Fibroblast of lung (primary cell): ENCODE measurements at places on chromosomes 6 and 20.

- H3K4me3 ChIP-seq: no peak overlapping the region
- no peaks in the 10 kb centered on the region for H3K4me1 ChIP-seq
- no peak overlapping the region for H3K27ac ChIP-seq
These were observed 32.7 kb upstream of the FAM83B start for GRCh38 chr6:54813892-54814291.

DNA sequence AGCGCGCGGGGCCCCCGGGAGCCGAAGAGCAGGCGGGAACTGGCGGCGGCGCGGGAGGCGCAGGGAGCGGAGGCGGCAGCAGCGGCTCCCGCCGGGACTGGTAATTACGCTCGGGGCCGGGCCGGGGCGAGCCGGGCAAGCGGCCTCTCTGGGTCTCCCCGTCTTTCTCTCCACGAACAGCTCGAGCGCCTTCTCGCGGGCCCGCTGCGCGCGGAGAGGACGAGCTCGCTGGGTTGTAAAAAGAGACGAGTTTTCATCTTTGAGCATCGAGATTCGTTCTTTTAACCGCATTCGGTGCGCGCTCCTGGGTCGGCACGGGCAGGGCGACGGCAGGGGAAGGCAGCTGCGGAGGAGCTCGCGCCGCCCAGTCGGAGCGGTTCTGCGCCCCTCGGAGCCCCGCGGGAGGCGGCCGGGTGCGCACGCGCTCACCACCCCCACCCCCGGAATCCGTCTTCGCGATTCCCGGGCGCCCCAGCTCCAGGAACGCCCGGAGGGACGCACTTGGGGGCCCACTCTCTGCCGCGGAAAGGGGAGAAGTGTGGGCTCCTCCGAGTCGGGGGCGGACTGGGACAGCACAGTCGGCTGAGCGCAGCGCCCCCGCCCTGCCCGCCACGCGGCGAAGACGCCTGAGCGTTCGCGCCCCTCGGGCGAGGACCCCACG, 38.0 kb downstream of the YTHDF1 start:
- H3K4me1 ChIP-seq: no peaks in the 10 kb centered on the region
- H3K27ac ChIP-seq: no peak overlapping the region
- no peak overlapping the region for H3K4me3 ChIP-seq
- no peak for DNase-seq
- peaks cover 54% of the 10 kb centered on the region for H3K27me3 ChIP-seq

GRCh38 chr6:81772741-81773140, 20.3 kb upstream of the TENT5A start:
- no peaks in the 10 kb centered on the region for H3K27me3 ChIP-seq
- H3K4me1 ChIP-seq: peaks cover under 1% of the 10 kb centered on the region
- H3K27ac ChIP-seq: no peak overlapping the region
- no peaks in the 10 kb centered on the region for H3K36me3 ChIP-seq

DNA sequence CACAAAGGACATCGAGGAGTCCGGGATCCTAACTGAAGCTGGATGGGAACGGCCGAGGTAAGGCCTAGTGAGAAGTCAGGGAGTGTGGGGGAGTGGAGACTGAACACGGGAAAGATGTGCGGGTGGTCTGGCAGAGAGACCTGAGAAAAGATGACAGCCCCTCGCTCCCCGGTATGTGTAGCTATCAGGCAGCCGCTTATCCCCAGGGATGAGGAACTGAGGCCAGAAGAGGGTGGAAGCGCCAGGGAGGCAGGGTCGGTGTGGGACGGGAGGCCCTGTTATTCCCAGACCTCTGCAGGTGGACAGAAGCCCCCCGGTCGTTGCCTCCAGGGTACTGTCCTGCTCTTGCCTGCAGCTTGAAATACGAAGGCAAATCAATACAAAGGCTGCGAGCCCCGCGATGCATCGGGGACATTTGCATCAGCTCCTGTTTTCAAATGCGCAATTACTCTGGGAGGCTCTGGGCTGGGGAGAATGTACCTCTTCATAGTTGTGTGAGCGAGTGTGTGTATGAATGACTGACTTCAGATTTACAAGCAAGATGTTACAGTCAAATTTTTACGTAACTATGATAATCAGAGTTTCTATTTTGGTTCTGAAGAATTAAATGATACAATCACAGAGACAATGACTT, 221.3 kb downstream of the QKI start:
- DNase-seq: no peak
- H3K36me3 ChIP-seq: no peaks in the 10 kb centered on the region
- H3K4me3 ChIP-seq: no peak overlapping the region
- no peaks in the 10 kb centered on the region for H3K27me3 ChIP-seq
- H3K4me1 ChIP-seq: no peaks in the 10 kb centered on the region

DNA sequence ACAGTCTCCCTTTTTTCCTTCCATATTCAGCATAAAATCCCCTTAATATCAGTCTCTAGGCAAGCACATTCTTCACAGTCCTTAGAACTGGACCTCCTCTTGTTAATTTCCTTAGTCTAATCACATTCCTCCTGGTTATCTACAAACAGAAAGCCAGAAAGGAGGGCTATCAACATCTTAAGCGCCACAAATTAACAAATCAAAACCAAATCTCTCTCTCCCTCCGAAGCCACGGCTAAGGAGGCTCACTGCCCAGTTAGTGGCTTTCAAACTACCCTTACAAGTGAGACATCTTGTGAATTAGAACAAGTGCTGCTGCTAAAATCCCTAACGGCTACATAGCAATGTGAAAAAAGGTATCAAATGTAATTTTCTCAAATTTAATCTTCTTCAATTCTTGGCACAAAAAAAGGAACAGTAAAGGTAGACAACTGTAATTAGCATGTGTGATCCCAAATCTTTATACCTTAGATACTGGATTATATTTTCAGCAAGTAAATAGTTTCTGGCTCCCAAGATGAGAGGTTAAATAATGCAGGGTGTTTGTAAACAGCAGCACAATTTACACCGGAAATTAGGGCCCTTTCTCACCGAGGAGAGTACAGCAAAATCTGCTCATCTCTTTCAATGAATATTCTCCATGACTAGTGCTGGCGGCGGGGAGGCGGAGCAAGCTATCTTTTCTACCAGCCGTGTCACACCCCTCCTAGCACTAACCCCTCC, 1.4 kb upstream of the TRIM39 start:
- peak overlapping the region; percentile 99 for H3K27ac ChIP-seq
- no peaks in the 10 kb centered on the region for H3K27me3 ChIP-seq
- H3K4me3 ChIP-seq: peak overlapping the region; percentile 99
- H3K4me1 ChIP-seq: peaks cover 2% of the 10 kb centered on the region
- DNase-seq: peak; percentile 41
- peaks cover 6% of the 10 kb centered on the region for H3K36me3 ChIP-seq

DNA sequence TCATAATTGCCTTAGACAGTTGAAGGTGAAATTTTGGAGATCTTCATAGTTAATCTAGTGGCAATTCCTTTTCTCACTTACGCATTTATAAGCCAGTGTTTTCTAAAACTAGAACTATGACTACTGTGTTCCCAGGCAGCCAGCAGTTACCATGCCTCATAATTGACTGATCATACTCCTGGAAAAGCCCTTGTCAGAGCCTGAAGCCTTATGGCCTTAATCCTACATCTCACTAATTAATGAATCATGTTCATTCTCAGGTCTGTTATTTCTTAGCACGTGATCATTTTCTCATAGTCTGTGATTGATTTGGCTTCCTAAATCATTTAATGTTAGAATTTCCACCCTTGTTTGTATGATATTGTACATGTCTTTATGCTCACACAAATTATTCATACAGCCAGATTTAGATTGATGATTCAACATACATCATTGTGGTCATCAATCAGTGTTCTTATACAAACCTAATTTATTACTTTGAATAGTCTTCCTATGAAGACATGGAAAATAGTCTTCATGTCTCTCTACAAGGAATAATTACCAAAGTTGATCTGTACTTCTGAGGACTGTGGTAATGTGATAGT, 132.6 kb upstream of the ASCC3 start:
- H3K27me3 ChIP-seq: no peaks in the 10 kb centered on the region
- DNase-seq: no peak
- no peaks in the 10 kb centered on the region for H3K36me3 ChIP-seq
- no peaks in the 10 kb centered on the region for H3K4me1 ChIP-seq
- no peak overlapping the region for H3K27ac ChIP-seq

GRCh38 chr6:7246401-7247178, 66.4 kb downstream of the SSR1 start:
- peaks cover 4% of the 10 kb centered on the region for H3K4me1 ChIP-seq
- no peak overlapping the region for H3K4me3 ChIP-seq
- no peaks in the 10 kb centered on the region for H3K27me3 ChIP-seq
- DNase-seq: no peak
- H3K36me3 ChIP-seq: peaks cover 30% of the 10 kb centered on the region
- no peak overlapping the region for H3K27ac ChIP-seq
